ENCODE measurements at places on chromosomes 13 and 19.

DNA sequence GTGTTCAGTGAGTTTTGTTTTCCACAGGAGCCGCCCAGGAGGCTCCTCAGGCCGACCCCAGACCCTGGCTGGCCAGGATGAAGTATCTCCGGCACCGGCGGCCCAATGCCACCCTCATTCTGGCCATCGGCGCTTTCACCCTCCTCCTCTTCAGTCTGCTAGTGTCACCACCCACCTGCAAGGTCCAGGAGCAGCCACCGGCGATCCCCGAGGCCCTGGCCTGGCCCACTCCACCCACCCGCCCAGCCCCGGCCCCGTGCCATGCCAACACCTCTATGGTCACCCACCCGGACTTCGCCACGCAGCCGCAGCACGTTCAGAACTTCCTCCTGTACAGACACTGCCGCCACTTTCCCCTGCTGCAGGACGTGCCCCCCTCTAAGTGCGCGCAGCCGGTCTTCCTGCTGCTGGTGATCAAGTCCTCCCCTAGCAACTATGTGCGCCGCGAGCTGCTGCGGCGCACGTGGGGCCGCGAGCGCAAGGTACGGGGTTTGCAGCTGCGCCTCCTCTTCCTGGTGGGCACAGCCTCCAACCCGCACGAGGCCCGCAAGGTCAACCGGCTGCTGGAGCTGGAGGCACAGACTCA lies 12.9 kb downstream of the B3GNT3 start:
- no peak for DNase-seq

- no peak for DNase-seq
Observed at GRCh38 chr19:42198676-42199439, 18.6 kb downstream of the DEDD2 start.

- no peak for DNase-seq
Observed at GRCh38 chr19:2341244-2341751, 12.8 kb downstream of the SPPL2B start.

- DNase-seq: no peak
Observed at GRCh38 chr19:42452590-42452989, 9.8 kb upstream of the CXCL17 start.
